ENCODE measurements at places on chromosomes 7 and 10.

GRCh38 chr7:67671006-67671548 lies 674.4 kb downstream of the TYW1 start:
- DNase-seq = no peak

DNA sequence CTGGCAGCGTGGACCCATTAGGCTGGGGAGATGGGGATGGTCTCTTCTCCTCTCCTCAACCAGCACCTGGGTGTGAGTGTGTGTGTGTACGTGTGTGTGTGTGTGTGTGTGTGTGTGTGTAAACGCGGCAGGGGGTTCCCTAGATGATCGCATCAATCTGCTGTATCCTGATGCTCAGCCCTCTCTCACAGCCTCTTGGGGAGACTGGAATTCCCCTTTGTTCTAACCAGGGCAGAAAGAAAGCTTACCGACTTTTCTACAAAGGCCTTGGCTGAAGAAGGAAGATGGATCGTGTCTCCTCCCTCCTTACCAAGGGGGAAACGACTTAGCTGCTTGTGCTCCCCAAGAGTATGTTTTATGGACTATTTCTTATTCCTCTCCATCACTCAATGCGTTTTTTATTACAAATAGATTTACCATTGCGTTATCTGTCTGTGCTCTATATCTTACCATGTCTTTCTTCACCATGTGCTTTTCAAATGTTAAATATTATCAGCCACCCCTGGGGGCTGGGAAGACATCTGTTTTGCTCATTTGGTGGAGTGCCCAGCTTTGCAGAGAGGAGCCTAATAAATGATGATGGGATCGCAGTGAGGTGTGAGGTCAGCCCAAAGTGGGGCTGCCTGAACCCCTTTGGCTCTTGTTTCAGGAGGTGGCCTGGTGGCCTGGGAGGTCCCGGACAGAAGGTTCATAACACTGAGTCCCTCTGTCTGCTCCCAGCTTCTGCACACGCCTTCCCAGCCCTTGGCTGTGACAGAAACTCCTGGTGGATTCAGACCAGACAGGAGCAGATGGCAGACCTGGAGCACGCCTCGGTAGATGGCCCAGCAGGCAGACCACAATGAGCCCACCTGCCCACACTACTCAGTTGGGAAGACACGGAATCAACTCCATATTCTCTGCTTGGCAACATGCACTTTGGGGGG lies 262.0 kb downstream of the PRPF18 start:
- no peak for DNase-seq

- no peak for DNase-seq
These were observed 260.9 kb downstream of the AHR start for GRCh38 chr7:17559388-17559787.

- DNase-seq = no peak
These were observed 2.2 kb upstream of the HIP1 start for GRCh38 chr7:75740846-75741497.

- peak; percentile 95 for DNase-seq
These were observed at the start of gene SMO for GRCh38 chr7:129188372-129188891. SMO (plus strand) TSS chr7:129188633; CDS start chr7:129189152, 519 bp downstream.

DNA sequence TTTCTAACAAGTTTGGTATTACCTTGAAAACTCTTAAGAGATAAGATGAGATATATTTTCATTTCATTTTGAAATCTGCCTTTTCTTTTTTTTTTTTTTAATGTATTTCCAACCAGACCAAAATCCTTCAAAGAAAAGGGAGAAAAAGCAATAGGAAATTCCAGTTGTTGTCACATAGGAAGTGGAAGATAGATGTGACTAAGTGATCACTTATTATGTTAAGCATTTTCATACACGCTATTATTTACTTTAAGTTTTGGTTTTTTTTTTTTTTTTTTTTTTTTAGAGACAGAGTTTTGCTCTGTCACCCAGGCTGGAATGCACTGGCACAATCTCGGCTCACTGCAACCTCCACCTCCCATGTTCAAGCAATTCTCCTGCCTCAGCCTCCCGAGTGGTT lies 197.2 kb upstream of the FRMD4A start:
- no peak for DNase-seq

DNA sequence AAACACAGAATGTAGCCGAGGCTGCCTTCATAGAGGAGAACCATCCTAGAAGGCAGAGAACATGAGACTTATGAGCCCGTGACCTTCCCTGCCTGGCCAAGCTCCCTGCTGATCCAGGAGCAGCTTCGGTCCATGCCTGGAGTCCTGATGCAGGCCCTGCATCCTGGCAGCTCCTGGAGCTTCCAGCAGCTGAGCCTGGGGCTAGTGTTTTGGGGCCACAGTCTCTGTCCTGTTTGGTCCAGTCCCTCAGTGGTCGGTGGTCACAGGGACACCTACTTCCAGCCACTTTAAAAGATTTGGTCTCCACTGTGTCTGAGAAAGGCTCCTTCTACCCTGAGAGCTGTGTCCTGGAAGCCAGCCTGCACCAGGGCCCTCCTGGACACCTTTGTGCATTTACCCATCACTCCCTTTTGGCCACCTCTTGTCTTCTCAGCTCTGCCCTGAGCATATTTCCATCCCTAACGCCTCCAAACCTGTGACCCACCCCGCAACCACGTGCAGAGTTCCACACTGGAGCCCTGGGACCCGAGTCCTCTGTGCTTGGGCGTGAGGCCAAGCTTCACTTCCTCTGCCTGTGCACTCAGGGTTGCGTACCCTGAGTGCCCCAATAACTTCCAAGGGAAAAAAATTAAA lies 315.2 kb upstream of the ZNF32 start:
- DNase-seq = no peak

- DNase-seq = no peak
These were observed 203.5 kb upstream of the PHF14 start for GRCh38 chr7:10770176-10770575.

GRCh38 chr7:151673216-151673615 lies 153.5 kb upstream of the RHEB start:
- DNase-seq = no peak

DNA sequence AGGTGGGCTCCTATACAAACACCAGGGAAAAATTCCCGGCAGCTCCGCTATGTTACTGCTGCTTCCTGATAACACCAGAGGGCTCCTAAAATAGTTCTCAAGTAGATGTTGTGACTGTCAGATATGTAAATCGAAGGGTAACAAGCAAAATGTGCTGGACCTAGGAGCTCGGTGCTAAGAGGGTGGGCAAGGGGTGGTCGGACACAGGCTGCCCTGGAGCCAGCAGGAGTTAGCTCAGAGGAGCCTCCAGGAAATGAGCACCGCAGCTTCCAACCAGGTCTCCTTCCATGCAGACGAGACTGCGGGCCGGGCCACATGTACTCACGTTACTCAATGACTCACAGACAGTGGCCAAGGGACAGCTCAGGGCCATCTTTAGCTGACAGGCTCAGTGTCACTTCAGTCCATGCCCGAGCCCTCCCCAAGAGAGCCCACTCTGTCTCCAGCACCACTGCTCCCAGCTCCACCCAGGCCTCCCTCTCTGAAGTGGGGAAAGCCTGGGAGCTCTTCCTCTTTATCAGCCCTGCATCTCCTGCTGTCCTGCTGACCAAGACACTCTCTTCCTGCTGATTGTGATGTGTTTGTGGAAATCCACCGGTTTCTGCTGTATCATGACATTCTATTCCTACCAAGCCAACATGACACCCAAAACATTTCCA lies 37.2 kb upstream of the TMEM273 start:
- no peak for DNase-seq

DNA sequence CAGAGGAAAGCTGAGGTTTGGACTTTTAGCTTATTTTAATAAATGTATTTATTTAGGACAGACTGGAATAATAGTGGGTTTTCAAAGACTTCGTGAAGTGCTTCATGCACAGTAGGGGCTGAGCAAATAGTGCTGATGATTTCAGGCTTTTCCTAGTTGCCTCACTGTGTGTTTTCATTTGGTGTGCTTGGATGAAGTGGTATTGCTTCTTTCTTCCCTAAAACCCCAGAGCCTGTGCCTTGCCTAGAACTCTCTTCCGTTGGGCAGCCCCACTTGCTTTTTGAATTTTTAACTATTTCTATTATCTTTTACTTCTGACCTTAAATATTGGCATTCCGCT lies 49.6 kb downstream of the ARID5B start:
- DNase-seq = no peak

GRCh38 chr10:132398566-132398991 lies 1.6 kb downstream of the PWWP2B start:
- DNase-seq = no peak

All from right hindlimb (tissue), 1 donor.